ENCODE measurements at places on chromosomes 13 and 19.

- no peak for DNase-seq
Observed at GRCh38 chr13:79674765-79675515, 194.0 kb downstream of the NDFIP2 start.

DNA sequence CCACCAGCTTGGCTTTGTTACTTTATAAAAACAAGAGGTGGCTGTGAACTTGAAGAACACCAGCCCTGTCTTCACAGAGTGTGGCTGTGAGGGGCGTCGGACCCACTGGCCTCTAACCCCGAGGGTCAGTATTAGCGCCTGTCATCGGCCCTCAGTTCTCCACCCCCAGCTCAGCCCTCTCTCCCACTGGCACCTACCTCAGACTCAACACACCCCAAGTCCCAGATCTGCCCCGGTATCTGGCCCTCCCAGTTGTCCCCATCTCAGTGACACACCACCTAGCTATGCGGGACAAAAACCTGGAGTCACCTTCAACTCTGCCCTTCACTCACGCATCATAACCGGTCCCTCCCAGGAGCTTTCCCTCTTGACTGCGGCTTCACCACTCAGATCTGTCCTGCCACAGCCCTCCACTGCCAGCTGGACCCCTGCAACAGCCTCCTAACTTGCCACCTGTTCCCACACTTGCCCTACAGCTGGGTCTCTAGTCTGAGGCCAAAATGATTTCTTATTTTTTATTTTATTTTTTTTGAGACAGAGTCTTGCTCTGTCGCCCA lies 45.4 kb downstream of the PEPD start:
- no peak for DNase-seq

DNA sequence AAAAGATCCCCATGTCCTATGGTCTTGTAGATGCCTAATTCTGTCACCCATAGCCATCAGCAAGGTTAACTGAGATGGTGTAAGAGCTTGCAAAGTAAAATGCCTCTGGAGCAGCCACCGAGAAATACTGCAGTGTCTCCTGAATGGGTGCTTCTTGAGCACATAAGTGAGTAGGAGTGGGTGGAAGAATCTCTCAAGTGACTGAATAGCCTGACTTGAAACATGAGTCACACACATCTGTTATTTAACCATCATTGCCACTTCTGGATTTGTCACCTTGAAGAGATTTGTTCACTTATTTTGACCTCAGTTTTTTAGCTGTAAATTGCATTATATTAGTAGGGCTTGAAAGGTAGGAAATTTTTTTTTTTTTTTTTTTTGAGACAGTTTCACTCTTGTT lies 2.3 kb downstream of the ZNF714 start:
- DNase-seq, result no peak

DNA sequence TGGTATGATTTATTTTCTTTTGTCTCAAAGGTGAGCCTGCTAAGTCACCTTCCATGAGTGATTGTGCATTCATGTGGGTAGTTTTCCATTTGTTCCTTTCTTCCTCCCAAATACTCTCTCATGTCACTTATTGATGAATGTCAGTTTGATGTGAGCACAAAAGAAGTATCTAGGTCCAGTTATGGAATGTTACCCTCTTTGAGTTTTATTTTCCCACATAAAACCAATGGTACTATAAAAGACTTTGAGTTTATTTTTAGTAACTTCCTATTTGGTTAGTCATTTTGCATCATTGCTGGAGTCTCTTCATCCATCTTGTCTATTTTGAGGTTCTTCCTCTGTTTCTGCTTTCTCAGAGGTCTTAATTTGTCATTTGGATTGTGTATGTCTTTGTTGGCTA lies 321.3 kb downstream of the GPC6 start:
- DNase-seq, result no peak

GRCh38 chr13:73060251-73061160 lies 1.7 kb downstream of the KLF5 start:
- DNase-seq, result no peak

DNA sequence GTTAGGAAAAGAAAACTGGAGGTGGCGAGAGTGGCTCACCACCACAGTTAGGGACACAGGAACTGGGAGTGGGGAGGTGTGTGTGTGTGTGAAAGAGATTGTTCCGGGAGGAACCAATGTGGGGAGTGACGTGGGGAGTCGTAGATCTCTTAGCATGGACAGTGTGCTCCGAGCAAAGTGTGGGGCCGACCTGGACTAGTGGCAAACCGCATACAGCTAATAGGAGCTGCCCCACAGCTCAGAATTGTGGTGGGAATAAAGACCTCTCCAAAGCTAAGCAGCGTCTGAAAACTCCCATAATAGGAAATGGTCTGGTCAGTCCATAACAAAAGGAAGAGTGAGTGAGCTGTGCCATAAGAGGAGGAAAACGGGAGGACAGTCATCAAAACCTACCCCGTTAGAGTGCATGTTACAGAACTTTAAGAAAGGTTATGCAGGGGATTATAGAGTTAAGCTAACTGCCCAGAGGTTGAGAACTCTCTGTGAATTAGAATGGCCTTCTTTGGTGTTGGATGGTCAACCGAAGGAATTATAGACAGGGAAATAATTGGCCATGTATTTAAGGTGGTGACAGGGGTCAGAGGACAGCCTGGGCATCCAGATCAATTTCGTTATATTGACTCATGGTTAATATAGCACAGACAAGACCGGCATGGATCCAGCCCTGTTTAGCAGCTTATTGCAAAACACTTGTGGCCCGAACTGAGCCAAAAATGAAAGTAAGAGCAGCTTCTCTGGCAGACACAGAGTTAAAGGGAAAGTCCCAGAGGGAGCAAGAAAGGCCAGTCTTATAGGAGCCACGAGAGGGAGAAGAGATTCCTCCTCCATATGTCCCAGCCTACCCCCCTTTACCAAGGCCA lies 8.9 kb upstream of the SLC15A1 start:
- DNase-seq, result no peak

GRCh38 chr19:55283548-55284377 lies at the start of gene BRSK1:
BRSK1 (plus strand) TSS chr19:55283997; CDS start chr19:55284443, 446 bp downstream.
- no peak for DNase-seq

DNA sequence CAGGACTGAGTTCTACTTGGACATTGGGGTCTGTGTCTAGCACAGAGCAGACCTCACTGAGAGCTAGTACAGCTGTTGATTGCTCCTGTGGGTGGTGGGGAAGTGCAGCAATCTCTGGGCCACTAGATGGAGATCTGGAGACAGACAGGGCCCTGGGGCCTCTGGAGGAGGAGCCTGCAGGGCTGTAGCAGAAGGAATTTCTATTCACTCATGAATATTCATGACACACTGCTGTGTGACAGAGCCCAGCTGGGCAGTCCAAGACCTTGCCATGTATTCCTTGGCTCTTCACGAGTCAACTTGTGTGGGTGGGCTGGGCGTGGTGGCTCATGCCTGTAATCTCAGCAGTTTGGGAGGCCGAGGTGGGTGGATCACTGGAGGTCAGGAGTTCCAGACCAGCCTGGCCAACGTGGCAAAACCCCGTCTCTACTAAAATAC lies 37.5 kb downstream of the SUGP2 start:
- no peak for DNase-seq

DNA sequence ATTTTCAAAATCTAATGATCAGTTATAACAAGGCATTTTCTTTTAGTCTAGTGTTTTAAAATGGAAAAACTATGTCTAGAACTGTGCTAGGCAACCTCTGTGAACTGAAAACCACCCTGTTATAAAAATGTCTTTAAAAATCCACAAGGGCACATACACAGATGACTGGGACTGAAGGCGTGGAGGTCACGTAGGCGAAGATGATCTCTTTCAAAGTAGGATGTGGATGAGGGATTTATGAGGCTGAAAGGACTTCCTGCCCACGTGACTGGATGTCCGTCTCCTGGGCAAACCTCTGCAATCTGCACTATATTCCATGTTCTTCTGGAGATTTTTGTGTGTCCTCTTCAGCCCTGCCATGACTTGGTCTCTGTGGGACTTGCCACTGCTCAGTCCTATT lies 84.2 kb upstream of the ZNF536 start:
- no peak for DNase-seq

DNA sequence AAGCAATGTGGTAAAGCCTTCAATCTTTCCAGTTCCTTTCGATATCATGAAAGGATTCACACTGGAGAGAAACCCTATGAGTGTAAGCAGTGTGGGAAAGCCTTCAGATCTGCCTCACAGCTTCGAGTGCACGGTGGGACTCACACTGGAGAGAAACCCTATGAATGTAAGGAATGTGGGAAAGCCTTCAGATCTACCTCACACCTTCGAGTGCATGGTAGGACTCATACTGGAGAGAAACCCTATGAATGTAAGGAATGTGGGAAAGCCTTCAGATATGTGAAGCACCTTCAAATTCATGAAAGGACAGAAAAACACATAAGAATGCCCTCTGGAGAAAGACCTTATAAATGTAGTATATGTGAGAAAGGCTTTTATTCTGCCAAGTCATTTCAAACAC lies 15.6 kb upstream of the ZNF763 start:
- no peak for DNase-seq

- DNase-seq, result no peak
Observed at GRCh38 chr13:35475212-35475959, 1.1 kb downstream of the MAB21L1 start.

DNA sequence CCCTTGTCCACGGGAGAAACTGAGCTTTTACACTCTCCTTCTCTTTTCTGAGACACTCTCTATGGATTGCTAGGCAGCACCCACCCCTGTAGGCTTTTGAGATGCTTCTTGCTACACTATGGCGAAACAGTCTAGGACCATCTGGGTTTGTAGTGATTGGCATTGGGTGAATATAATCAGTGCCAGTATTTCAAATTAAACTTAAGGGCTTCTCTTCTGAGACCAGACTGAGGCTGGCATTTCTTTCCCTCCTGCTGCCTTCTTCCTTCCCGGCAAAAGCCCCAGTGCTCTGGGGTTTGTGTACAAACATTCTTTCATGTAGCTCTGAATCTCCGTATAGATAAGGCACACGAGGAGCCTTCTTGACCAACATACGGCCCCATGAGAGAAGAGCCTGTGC lies 276.7 kb downstream of the SLC7A1 start:
- no peak for DNase-seq

DNA sequence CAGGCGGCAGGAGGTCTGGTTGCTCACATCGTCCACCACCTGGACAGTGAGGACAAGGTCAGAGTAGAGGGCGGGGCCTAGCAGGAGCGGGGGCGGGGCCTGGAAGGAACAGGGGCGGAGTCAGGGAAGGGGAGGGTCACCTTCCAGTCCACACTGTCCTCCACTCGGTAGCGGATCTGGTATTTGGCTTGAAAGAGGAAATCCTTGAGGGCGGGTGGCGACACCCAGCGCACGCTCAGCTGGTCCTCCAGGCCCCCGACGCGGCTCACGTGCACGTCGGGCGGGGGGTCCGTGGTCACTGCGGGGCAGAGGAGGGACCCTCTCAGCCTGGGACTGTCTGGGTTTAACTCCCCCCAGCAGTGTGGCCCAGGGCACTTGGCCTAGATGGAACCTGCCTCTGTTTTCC lies 8.2 kb downstream of the REX1BD start:
- no peak for DNase-seq

DNA sequence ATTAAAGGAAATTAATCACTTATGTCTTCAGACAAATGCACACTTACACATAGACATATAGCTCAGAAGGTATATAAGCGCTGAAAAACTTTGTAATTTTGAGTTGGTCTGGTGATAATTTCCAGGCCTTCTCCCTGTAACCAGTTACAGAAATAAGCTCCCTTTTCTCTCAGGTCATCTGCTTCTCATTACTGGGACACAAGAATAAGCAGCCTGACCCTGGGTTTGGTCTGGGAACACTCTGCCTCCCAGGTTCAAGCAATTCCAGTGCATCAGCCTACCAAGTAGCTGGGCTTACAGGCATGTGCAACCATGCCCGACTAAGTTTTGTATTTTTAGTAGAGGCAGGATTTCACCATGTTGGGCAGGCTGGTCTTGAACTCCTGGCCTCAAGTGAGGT lies 274.5 kb downstream of the LMO7 start:
- DNase-seq, result no peak

- DNase-seq, result no peak
Observed at GRCh38 chr19:29119590-29119989, 93.4 kb downstream of the UQCRFS1 start.

- DNase-seq, result no peak
Observed at GRCh38 chr19:14473978-14474578, 1.1 kb downstream of the PTGER1 start.

All from vagina (tissue), 2 donors.